Fibroblast of lung (primary cell): ENCODE measurements at places on chromosomes 3 and 15. TPM values are rescaled to one million over a fixed set of nuclear protein-coding genes. Genes with fewer than 3 reads are reported as not detected.

The ZNF619 gene
- 8.7 and 9.6 TPM in 2 replicates for total RNA-seq

The PEX11A gene
- 11.7 and 15.9 TPM in 2 replicates for total RNA-seq

The SETD2 gene
- 30.8 and 35.3 TPM in 2 replicates for total RNA-seq

- no peak overlapping the region for H3K27ac ChIP-seq
- H3K4me1 ChIP-seq: no peaks in the 10 kb centered on the region
- peaks cover 8% of the 10 kb centered on the region for H3K36me3 ChIP-seq
- H3K4me3 ChIP-seq: no peak overlapping the region
- H3K27me3 ChIP-seq: no peaks in the 10 kb centered on the region
Observed at GRCh38 chr15:63655683-63656372, 58.6 kb downstream of the FBXL22 start.

The CNTN4 gene
- 0.17 and 0.51 TPM in 2 replicates for total RNA-seq

The C3orf85 gene
- not detected in 2 replicates for total RNA-seq

- H3K4me3 ChIP-seq: no peak overlapping the region
- no peaks in the 10 kb centered on the region for H3K4me1 ChIP-seq
- no peak overlapping the region for H3K27ac ChIP-seq
- no peak for DNase-seq
- H3K27me3 ChIP-seq: peaks cover 2% of the 10 kb centered on the region
Observed at GRCh38 chr3:56823421-56823926, 21.7 kb upstream of the ARHGEF3 start.

DNA sequence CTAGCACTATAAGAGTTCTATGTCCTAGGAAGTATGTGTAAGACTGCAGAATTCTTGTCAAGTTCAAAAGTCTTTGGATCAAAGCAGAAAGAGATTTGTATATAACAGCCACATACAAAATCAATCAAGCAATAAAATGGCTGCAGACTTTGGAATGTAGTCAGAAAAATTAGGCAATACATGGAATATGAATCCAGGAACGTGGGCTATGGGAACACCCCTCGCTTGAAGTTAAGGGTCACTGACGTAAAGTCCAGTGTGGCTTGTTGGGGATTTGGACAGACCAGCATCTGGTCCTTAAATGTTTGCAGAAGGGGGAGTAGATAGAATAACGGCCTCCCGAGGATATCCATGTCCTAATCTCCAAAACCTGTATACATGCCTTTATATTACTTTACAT is 178.6 kb downstream of the ADAMTS9 start:
- no peaks in the 10 kb centered on the region for H3K36me3 ChIP-seq
- H3K27ac ChIP-seq: no peak overlapping the region
- no peaks in the 10 kb centered on the region for H3K4me1 ChIP-seq
- H3K4me3 ChIP-seq: no peak overlapping the region
- H3K27me3 ChIP-seq: no peaks in the 10 kb centered on the region

GRCh38 chr15:25847051-25847450 is 16.1 kb downstream of the ATP10A start:
- no peak overlapping the region for H3K27ac ChIP-seq
- H3K4me3 ChIP-seq: no peak overlapping the region
- no peaks in the 10 kb centered on the region for H3K27me3 ChIP-seq

DNA sequence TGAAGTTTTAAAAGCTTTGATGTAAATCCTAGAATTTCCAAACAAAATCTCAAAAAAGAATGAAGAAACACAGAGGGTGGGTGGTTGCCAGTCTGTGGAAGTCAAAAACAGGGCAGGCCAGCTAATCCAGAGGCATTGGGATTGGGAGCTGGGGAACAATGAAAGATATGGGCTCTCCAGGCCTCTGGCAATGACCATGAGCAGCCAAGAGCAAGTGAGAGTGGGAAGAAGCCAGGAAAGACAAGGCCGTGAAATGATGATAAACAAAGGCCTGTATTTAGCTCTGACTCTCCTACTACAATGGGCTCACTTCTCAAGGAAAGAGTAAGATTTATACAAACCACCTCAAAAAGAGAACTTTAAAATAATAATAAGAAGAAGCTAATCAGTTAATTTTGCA is 248.5 kb downstream of the ZMAT3 start:
- no peaks in the 10 kb centered on the region for H3K27me3 ChIP-seq
- no peak overlapping the region for H3K27ac ChIP-seq
- H3K4me1 ChIP-seq: no peaks in the 10 kb centered on the region
- H3K36me3 ChIP-seq: no peaks in the 10 kb centered on the region

The SGO1 gene
- 0.26 and 1.8 TPM in 2 replicates for total RNA-seq

The GOLGA8O gene
- total RNA-seq: 0.77 and 0.99 TPM in 2 replicates

The IP6K1 gene
- total RNA-seq: 28.8 and 30.2 TPM in 2 replicates

The ATP2B2 gene
- total RNA-seq: not detected in 2 replicates

The RARRES1 gene
- total RNA-seq: 93.3 and 547 TPM in 2 replicates

DNA sequence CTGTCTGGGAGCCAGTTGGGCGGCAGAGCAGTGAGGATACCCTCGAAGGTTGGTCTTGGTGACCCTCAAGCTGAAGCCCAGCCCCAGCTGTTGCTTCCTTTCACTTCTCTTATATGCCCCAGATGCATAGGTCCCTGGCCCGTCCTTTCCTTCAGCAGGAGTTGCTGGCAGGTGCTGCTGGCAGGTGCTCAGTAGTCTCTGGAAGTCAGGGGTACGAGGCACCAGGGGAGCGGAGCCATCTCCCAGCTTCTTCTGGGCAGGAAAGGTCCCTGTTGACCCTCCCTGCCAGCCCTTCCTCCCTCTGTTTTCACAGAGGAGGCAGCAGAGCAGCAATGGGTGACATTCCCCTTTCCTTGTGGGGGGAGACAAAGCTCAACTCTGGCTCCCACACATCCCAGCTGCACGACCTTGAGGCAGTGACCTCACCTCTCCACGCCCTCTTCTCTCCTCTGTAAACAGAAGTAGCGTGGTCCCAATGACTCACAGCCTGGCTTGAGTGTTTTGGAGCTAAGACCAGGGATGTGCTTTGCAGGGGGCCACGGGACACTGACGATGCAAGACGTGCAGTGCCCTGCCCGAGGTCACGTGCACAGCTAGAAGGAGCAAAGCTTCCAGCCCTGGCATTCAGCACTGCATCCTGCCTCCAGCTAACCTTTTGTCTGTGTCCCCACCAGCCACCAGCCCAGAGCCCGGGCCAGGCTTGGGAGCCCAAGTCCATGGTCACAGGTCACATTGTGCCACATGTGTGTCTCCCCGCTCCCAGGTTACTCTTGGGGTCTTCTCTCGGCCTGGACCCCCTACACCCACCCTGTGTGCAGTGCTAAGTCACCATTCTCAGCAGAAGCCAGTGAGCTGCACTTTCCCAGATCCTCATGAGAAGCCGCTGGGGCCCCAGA is 49.7 kb downstream of the SLC6A6 start:
- H3K36me3 ChIP-seq: peaks cover 9% of the 10 kb centered on the region
- H3K4me3 ChIP-seq: no peak overlapping the region
- H3K4me1 ChIP-seq: peaks cover 26% of the 10 kb centered on the region
- peak; percentile 89 for DNase-seq
- H3K27ac ChIP-seq: peak overlapping the region; percentile 92

- H3K36me3 ChIP-seq: no peaks in the 10 kb centered on the region
- DNase-seq: peak; percentile 75
- H3K4me1 ChIP-seq: no peaks in the 10 kb centered on the region
- no peak overlapping the region for H3K27ac ChIP-seq
- no peak overlapping the region for H3K4me3 ChIP-seq
Observed at GRCh38 chr3:177126015-177126773, 71.1 kb downstream of the TBL1XR1 start.

- peak; percentile 78 for DNase-seq
- no peaks in the 10 kb centered on the region for H3K36me3 ChIP-seq
- no peak overlapping the region for H3K27ac ChIP-seq
- no peak overlapping the region for H3K4me3 ChIP-seq
- H3K27me3 ChIP-seq: no peaks in the 10 kb centered on the region
- H3K4me1 ChIP-seq: no peaks in the 10 kb centered on the region
Observed at GRCh38 chr3:116263842-116264545, 181.3 kb downstream of the LSAMP start.

The DGKG gene
- total RNA-seq: 0.51 and 4.8 TPM in 2 replicates

The CPB1 gene
- under 0.01 TPM in 1 of 2 replicates, not detected in the other for total RNA-seq
